ENCODE measurements at places on chromosomes 6 and 20.
A peak's percentile ranks its signal among the peaks of the same experiment; 100 is the strongest.

DNA sequence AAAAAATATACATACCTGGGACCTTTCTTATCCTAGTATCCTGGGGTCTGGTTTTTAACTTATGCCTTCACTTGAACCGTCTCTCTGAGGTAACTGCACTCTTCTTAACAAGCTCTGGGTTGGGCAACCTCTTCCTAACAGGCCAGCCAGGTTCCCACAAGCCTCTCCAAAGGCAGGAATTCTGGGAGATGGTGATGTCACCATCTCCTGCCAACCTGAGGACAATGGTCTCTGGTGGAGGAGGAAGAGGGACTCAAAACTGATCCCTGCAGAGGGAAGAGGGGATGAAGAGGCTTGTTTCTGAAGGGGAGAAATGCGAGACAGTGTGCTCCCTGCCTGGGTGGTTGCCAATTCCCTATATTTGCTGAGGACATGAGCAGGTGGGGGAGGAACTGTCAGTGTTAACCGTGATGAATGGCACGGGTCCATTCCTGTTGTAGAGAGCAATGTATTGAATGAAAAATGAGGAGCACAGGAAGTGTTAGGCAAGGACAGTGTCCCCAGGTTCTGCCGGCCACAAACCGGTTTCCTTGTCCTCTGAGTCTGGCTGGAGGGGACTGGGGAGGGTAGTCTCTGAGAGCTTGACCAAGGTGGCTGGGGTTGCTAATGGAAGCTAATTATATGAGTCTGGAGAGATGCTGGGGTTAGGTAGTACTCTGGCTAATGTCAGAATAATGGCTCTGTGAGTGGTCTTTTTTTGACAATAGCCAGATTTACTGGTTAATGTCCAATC, 95.5 kb downstream of the KCNB1 start:
- no peak for DNase-seq

- DNase-seq = no peak
Observed at GRCh38 chr6:8526624-8527023, 91.3 kb upstream of the SLC35B3 start.

DNA sequence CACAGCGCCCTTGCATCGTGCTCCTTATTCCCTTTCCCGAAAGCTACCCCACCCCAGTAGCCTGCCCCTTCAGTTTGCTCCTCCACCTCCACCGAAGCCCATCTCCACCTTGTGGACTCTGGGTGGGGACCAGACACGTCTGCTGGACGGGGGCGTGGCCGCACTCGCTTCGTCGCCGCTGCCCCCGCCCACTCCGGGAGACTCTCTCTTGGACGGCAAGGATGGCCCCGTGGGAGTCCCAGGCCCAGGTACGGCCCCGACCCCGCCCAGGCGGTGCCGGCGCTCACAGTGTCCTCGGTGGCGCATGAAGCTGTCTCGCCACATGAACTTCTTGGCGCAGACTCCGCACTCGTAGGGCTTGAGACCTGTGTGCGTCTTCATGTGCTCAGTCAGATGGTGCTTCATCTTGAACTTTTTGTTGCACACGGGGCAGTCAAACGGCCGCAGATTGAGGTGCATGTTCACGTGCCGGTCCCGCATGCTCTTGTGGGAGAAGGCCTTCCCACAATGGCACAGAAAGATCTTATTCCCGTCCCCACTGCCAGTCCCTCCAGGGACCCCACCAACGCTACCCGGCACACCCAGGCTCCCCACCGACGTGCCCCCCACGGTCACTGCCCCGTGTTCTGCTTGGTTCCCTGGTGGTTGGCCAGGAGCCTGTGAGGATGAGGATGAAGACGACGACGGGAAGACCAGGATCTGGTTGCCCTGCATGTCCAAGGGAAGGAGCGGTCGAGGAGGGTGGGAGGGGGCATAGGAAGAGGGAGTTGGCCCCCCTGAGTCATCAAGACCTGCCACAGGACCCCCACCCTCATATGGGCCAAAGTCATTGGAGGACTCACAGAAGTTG, 1.3 kb upstream of the TAPBP start:
- DNase-seq = peak; percentile 23

- DNase-seq = no peak
Observed at GRCh38 chr6:45513213-45513618, 135.5 kb upstream of the SUPT3H start.

DNA sequence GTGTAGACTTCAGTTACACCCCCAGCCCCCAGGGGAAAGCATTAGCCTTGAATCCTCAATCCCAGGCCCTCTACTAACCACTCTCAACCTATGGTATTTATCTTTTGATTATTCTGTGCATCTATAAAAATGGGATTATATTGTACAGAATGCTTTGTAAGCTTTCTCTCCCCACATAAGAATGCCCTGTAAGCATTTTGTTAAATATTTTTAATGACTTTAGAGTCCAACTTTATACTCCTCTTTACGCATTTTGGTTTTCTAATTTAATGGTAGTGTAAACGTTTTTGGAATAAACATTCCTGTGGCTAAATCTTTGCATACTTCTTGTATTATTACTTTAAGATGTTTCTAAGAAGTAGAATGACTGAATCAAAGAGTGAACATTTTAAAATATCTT, 35.4 kb downstream of the FBXO9 start:
- no peak for DNase-seq

- DNase-seq = no peak
Observed at GRCh38 chr6:43962458-43962857, 164.8 kb downstream of the MRPL14 start.

DNA sequence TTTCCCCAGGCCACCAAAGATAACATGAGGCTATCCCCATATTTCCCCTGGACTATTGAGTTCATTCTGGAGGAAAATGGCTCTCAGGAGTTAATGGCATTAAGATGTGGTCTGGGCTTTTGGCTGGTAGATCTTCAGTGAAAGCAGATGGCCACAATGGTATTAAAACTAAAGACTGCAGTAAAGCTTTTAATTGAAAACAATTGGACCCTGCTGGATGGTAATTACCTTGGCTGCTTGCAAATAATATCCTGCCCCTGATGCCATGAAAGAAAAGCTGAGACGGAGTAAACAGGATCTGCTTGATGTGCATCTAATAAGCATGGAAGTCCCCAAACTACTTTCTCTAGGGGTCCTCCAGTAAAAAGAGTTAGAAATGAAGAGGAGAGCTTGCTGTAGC, 255.8 kb downstream of the QKI start:
- DNase-seq = no peak

DNA sequence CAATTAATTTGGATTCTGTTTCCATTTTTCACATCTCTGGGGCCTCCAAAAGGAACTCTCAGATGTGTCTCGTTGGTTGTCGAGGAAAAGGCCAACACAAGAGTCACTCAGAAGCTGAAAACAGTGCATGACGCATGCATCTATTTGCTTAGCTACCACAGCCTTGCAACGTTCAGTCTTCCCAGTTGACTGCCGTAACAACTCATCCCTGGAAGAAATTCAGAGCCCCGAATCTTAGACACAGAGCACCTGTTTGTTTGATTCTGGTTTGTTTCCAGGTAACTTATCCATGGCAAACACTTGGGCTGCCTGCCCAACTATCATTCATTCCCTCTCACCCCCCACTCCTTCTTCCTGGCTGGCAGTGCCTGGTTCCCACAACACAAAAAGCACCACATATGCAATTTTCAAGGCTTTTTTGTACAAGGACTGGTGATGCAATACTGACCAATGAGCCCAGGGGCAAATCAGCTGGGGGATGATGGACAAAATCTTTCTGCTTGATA, 60.5 kb downstream of the ZMYND8 start:
- no peak for DNase-seq

- no peak for DNase-seq
Observed at GRCh38 chr6:118223316-118223715, 316.3 kb downstream of the SLC35F1 start.

DNA sequence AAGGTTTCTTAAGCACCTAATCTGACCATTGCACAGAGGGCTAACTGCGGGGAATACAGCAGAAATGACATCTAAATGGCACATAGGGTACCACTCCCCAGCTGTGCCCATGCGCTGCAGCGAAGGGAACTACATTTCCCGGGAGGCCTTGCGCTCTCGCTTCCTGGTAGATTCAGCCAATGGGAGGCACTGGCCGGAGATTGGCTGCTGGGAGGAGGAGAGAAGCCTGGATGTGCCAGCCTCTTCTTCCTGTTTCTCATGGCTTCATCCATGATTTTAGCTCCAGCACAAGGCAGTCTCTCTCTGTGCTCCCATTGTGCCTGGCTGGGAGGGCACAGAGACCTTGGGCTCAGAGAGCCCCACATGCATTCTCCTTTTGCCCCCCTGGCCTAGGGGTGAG, 101.7 kb upstream of the FOXA2 start:
- DNase-seq = peak; percentile 55

GRCh38 chr6:18861204-18861603, 474.1 kb downstream of the RNF144B start:
- no peak for DNase-seq

GRCh38 chr6:103729658-103730057, 1130.1 kb downstream of the HACE1 start:
- no peak for DNase-seq

DNA sequence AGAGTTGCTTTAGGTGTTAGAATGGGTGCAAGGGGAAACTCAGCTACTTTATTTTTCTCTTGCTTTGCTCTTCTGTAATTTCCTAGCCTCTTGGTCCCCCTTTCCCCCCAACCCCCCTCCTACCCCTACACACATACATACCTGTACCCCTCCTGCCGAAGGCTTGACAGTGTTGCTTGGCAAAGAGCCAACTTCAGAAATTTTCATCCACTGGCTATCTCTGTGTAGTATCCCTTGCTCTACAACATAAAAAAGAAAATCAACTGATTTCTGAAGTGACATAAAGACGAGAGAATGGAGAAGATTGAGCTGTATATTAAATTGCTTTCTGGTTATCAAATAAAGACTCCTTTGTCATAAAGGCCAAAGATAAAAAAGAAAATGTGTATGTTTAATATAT, 498.1 kb upstream of the SOX4 start:
- no peak for DNase-seq

DNA sequence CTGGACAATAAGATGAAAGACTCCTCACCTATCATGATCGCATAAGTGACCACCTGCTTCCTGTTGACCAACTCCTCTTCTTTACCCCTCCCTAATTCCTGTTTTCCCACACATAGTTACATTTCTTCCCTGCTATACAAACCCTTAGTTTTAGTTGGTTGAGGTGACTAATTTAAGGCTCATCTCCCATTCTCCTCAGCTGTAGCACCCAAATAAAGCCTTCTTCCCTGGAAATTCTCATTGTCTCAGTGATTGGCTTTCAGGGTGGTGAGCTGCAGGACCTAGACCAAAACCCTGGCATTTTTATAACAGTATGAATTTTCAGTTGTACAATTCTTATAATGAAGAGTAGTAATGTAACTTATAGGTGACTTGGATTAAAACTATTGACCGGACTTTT, 2.1 kb downstream of the FKBP1C start:
- no peak for DNase-seq

DNA sequence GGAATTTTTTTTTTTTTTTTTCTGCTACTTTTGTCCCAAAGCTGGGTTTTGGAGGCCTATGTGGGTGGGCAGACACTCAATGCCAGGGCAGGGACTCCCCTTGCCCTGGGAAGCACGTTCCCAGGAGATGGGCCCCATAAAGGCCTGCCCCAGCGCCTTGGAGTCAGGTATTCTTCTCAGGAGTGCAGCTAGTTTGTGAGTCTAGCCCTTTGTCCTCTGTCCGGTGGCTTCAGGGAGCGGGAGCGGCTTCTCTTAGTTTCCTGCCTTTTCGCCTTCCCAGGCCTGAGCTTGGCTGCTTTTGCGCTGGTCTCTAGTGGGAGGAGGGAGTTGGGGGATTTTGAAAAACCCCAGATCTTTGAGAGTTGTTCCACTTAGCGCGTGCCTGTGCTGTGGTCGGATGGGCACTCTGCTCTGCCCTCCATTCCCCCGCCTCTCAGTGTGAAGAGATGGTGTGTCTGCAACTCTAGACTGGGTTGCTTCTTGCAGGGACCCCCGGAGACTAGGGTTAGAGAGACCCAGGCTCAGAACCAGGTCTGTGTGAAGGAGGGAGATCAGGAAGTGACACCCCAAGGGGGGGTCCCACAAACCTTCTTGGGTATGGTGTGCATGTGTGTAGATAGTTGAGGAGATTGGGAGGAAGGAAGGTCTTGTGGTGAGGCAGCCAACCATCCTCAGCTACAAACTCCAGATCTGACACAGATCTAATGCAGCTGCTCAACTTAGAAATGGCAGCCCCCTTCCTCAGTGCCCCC, 1.3 kb downstream of the PLCG1 start:
- DNase-seq = no peak

GRCh38 chr6:162653808-162654207, 73.8 kb downstream of the PRKN start:
- no peak for DNase-seq

GRCh38 chr6:73116330-73116729, 109.0 kb downstream of the KHDC1L start:
- no peak for DNase-seq

DNA sequence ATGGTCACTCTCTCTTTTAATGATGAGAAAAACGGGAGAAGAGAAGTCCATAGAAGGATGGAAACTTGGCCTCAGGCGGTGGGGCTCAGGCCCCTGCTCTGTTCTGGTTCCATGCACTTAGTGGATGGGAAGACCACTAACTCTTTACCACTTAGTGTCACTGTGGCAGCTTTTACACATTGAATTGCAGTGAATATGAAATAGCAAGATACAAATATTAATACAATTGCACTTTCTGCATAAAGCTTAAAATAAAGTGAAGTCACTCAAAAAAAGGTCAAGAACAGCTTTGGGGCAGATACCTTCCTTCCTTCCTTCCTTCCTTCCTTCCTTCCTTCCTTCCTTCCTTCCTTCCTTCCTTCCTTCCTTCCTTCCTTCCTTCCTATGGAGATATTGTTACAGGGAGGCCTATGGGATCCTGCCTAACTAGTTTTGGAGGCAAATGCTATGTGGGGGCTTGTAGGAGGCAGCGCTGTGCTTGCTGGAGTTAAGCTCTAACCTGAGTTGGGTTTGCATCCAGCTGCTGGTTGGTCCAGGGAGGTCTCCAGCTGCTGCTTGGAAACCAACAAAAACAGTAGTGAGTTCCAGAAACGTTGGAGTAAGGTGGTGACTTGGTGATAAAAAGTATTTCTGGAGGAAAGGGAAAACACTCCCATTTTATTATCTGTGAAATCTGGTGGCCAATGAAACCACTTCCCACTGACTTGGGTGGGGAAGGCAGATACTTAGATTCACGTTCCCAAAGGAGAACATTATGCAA, 62.3 kb upstream of the NKX2-2 start:
- DNase-seq = no peak

- DNase-seq = peak; percentile 47
Observed at GRCh38 chr6:15413466-15414234, 167.8 kb downstream of the JARID2 start.

GRCh38 chr6:29764422-29765196, 41.4 kb downstream of the HLA-F start:
- DNase-seq = peak; percentile 41
